ENCODE measurements at places on chromosomes 11 and 22.

DNA sequence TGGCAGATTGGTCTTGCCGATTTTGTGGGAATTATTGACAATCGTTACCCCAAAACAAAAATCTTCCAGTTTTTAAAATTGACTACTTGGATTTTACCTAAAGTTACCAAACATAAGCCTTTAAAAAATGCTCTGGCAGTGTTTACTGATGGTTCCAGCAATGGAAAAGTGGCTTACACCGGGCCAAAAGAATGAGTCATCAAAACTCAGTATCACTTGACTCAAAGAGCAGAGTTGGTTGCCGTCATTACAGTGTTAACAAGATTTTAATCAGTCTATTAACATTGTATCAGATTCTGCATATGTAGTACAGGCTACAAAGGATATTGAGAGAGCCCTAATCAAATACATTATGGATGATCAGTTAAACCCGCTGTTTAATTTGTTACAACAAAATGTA lies 37.2 kb downstream of the IGLL1 start:
- DNase-seq, result peak; percentile 18

GRCh38 chr11:43427971-43428370 lies 69.3 kb downstream of the TTC17 start:
- DNase-seq, result no peak

GRCh38 chr11:27848423-27848822 lies 148.2 kb upstream of the BDNF start:
- no peak for DNase-seq

DNA sequence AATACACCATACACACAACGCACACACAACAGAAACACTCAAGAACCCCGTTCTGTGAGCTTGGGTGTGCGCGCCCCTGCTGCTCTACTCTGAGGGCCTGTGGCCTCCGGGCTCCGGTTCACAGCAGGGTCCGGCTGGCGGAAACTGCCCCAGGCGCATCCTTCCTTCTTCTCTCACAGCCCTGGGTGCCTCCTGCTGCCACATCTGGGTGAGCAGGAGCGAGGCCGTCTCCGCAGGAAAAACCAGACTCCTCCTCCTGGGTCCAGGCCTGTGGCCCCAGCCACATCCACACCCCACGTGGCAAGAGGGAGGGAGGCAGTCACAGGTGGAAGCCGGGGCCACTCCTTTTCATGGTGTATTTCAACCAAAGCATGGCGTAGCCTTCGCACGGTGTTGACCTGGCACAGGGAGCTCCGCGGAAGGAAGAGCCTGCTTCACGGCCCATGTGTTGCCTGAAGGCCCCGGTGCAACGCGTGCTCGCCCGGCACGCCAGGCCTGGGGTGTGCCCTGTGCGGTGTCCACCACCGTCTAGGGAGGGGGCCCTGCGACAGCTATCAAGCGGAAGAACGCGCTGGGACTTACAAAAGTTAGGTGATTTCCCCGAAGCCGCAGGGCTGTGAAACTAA lies 1502.7 kb downstream of the TBC1D22A start:
- DNase-seq, result no peak

GRCh38 chr22:48760481-48761390 lies 1066.9 kb downstream of the BRD1 start:
- DNase-seq, result no peak

- DNase-seq, result no peak
Measured at GRCh38 chr11:5932671-5933070, 9.4 kb upstream of the OR56A3 start.

DNA sequence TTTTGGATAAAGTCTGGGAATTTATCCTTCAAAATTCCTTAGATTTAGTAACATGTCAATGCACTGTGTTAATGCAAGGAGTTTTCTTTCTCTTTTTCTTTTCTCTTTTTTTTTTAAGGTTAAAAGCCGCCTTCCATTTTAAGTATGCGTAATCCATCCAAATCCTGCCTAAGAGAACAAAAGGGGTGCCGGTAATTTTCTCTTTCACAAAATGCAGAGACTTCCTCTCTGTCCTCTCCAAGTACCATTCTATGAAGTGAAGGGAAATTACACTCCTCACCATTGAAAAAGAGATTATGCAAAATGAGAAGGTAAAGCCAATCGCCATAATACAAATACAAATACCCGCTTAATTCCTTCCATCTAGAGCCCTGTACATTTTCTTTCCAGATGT lies 273.8 kb downstream of the BLID start:
- DNase-seq, result no peak

DNA sequence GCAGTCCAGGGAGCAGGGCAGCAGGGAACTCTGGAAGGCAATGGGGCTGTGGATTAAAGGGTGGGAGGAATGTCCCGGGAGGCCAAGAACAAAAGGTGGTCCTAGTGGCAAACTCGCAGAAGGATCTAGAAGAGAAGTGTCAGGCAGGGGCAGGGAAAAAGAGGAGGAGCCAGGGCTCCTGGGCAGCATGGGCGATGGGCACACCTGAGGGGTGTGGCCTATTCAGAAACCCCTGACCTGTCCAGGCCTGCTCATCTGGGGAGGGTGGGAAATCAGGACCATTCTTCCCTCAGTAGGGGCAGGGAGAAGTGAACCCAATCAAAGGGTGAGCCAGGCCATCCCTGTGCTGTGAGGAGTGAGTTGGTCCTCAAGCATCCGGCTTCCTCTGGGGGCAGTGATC lies 108.6 kb downstream of the TRIM29 start:
- DNase-seq, result no peak

DNA sequence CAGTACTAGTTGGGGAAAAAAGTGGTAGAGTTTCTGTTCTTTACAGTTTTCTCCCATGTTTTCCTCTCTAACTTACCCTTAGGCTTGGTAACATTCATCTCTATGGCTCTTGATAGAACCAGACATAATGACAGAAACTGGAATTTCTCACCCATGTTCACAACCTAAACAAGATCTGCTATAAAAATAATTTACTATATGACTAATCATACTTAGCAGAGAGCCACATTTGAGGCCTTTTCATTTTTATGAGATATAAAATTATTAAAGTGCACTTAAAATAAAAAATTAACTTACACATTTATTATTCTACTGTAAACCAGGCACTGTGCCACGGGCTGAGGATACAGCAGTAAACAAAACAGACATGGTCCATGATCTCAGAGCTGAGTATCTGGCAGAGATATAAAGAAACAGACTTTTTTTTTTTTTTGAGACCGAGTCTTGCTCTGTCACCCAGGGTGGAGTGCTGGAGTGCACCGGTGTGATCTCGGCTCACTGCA lies 98.1 kb downstream of the GAB2 start:
- peak; percentile 45 for DNase-seq

DNA sequence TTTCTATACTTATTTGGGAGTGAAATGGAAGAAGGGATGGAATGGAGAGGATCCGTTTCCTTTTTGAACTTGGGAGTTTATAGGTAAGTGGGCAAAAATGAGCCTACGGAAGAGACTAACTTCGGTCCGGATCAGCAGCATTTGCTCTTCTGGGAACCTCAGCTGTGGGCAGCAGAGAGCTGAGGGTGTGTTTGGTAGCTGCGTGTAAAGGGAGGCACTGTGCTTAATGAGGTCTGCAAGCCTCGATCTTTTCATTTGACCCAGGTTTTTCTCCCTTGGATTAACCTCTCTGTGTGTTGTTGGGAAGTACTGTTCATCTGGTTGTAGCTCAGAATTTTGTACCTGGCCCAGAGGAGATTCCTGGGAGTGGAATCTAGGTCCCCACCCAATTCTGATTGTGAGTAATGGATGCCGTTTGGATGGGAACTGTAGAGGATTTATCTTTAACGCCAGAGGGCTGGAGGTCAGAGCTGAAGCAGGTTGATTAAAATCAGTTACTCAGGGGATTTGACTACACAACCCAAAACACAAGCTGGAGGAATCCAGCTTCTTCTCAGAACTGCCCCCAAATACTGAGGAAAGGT lies 201.6 kb upstream of the SORL1-AS1 start:
- peak; percentile 31 for DNase-seq

GRCh38 chr22:38215156-38216038 lies 13.6 kb downstream of the MAFF start:
- DNase-seq, result no peak

DNA sequence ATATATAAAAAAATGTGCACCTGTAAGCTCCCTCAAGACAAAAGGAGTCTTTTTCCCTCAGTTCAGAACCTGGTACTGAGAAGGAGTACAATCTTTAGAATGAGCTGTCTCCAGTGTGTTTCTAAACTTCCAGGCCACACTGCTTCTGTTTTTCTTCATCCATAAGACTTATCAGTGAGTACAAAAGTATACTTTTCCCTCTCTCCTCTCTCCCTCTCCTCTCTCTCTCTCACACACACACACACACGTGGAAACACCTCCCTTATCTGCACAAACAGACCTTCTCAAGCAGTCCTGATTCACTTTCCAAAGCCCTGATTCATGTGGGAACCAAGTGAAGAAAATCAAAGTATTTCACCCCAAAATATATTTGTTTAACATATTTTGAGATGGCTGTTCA lies 220.7 kb upstream of the UBASH3B start:
- DNase-seq, result no peak

DNA sequence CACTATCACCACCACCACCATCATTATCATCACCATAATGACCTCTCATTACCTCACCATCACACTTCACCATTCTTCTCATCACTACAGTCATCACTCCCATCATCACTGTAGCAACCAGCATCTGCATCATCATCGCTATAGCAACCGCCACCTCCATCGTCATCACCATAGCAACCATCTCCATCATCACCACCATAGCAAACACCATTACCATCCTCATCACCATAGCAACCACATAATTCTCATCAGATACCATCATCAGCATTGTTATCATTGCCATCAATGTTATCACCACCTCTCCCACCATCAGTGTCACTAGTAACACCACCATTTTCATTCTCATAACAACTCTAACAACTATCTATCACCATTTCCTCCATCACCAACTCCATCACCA lies 23.1 kb upstream of the CD82 start:
- DNase-seq, result no peak

DNA sequence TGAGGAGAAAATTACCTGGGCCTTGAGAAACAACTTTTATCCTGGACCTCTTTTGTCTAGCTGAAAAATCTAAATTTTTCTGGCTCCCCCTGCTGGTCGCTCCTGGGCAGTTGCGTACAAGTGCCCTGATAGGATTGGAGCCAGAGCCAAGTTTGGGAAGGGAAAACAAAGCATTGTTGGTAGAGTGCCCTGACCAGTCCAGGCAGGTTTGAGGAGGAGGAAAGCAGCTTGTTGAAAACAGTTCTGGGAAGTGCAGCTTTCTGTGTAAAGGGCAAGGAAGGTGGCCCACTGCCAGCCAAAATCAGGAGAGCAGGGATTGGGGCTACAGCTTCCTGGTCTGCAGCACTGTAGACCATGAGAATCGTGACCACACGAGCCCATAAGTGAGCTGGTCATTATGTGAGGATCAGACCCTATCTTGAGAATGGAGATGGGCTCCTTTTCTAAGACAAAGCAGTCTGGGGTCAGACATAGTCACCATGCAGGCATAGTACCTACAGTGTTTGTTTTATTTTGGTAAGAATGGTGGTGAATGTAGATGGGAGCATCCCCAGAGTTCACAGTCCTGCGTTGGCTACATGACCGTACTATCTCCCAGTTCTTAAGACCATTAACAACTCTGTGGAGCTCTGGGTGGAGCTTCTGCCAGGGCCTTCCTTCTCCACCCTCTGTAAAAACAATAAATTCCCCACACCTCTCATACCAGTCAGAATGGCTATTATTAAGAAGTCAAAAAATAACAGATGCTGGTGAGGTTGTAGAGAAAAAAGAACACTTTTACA lies 21.3 kb upstream of the PIK3IP1 start:
- peak; percentile 82 for DNase-seq

DNA sequence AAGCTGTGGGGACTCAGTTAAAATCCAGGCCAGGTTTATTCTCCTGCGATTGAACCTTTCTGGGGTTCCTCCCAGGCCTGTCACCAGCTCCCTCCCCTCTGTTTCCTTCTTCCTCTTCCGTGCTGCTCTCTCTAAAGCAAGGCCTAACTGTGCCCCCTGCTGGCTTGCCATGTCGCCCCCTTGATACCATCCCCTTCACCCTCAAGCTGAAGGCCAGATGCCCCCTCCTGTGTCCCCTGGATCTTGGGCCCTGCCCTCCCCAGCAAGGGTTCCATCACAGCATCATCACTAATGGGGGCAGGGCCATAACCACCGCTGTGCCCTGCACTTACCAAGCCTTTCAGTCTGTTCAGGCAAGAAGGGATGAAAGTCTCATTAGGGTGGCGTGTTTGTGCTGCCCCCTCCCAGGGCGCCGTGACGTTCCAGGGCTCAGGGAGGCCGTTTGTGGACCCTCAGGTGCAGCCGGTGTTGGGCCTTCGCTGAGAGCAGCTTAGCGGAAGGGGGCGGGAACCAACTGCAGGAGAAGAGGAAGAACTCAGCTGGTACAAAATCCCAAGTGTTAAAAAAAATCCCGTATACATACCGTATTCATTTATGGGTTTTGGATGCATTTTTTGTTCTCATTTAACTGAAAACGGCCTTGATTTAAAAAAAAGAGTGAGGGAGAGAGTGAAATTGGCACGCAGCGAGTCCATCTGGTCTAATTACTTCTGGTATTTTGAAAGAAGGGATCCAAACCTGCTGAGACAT lies 69.9 kb downstream of the MPPED1 start:
- no peak for DNase-seq

GRCh38 chr22:25282671-25283561 lies 63.5 kb downstream of the CRYBB2 start:
- DNase-seq, result no peak

GRCh38 chr11:1456596-1457325 lies 29.8 kb downstream of the MOB2 start:
- DNase-seq, result no peak

DNA sequence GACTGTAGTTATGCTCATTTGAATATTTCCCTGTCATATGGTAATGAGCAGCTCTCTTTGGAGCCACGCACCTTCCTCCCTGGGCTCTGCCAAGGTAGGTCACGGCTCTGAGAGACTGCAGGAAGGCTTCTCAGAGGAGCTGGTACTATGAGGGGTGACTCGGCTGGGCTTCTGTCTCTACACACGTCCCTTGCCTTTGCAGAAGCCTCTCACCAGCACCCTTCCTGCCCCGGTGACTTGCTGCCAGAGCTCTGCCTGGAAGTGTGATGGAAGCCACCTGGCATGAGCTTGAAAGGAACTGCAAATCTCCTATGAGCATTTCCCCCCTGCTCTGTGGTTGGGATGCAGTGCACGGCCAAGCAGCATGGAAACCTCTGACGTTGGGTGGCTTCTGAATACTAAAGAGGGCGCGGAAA lies 74.2 kb downstream of the KIRREL3 start:
- DNase-seq, result no peak

DNA sequence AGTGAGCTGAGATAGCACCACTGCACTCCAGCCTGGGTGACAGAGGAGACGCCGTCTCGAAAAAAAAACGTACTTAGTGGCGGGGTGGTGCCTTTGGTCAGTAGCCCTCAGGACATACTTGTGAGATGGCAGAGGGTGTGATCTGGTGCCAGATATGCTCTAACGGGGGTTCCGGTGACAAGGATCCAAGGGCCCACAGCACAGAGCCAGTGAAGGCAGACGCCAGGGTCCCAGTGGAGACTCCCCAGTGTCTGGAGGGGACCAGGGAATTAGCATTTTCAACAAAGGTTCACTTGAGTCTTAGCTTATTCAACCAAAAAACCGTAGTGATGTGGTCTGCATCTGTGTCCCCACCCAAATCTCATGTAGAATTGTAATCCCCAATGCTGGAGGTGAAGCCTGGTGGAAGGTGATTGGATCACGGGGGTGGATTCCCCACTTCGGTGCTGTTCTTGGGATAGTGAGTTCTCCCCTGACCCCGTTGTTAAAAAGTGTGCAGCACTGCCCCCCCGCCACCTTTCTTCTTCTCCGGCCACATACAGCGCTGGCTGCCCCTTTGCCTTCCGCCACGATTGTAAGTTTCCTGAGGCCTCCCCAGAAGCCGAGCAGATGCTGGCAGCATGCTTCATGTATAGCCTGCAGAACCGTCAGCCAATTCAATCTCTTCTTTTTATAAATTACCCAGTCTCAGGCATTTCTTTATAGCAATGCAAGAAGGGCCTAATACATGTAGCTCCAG lies 26.6 kb upstream of the OSBPL5 start:
- no peak for DNase-seq

- DNase-seq, result no peak
Measured at GRCh38 chr11:33977676-33978075, 73.9 kb upstream of the CAPRIN1 start.
